AG20443 (cell line): ENCODE measurements at places on chromosomes 6 and 20.

DNA sequence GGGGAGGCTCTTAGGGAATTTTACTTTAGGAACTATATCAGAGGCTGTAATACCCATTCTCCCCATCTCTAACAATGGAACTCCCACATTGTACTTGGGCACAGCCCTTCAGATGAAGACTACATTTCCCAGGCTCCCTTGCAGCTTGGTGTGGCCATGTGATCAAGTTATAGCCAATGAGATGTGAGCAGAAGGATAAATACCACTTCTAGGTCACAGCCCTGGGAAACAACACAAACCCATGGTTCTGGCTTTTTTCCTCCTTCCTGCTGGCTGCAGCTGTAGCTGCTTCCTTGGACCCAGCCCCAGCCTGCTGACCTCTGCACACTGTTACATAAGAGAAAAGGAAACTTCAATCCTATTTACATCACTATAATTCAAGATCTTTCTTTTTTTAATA, 445.9 kb upstream of the JARID2 start:
- DNase-seq = peak; percentile 52

DNA sequence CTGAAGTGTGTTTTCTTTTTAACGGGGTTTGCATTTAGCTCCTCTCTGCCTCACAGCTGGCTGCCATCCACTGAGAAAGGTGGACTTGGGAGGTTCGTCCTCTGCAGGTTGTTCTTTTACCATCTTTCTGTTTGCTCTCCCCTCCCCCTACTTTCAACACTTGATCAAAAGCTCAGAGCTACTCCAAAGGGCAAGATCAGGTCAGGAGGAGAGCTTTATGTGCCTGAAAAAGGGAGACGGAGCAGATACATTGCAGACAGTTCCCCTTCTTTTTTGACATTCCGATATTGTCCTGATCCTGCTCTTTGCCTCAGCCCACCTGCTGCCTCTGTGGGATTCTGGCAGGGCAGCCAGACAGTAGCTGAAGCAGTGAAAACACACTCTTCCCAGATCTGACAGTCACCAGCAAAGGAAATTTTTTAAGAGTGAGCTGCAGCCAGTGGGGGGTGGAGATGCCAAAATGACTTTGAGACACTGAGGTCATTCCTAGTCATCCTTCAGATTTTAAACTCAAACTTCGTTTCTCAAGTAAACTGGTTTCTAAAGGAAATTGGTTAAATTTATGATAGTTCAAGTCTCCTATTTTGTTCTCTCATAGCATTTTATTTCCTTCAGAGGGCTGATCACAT, 26.5 kb downstream of the SMLR1 start:
- peak; percentile 79 for DNase-seq

- no peak for DNase-seq
These were observed 25.7 kb downstream of the VTA1 start for GRCh38 chr6:142172758-142173157.

DNA sequence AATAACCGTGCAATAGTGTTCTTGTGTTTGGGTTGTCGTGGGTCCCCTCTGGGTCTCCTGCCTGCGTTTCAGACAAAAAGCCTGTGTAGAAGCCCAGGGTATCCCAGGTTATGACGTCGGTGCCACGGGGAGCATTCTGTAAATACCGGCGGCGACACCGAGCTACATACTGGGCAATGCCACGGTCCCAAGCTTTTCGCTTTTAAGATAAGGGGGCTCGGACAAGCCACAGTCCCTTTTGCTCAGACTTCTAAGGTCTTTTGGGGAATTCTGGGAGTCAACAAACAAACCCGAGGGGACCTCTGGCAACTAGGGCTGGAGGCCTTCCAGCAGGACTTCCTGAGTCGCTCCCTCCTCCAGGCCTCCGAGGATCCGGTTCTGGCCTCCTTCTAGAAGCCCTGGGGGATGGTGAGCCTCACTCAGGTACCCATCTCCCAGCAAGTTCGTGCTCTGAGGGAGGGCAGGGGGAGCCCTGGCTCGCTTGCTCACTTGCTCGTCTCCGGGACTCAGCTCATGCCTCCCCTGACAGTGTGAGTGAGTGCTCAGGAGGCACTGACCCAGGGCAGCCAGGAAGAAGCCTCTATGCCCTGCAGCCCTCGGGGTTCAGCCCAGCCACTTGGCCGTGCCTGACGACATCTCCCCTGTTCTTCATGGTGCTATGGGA, 62.4 kb upstream of the MRPS10 start:
- DNase-seq = peak; percentile 53

DNA sequence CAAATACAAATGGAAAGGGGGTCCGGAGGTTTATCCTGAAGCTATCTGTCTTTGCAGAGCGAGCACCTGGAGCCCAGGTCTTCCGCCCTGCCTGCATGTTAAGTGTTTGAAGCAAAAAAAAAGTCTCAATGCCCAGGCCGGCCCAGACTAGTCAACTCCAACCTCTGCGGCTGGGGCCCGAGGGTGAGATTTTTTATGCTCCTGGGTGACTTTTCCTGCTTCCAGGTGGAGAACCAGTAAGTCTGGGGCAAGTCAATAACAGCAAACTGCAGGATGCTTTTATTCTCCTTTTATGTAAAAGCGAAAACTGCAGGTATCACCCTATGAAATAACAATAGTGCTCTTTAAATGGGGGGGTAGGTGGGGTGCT, 2.0 kb upstream of the ZBP1 start:
- no peak for DNase-seq
